ENCODE measurements at places on chromosomes 6 and 20.

DNA sequence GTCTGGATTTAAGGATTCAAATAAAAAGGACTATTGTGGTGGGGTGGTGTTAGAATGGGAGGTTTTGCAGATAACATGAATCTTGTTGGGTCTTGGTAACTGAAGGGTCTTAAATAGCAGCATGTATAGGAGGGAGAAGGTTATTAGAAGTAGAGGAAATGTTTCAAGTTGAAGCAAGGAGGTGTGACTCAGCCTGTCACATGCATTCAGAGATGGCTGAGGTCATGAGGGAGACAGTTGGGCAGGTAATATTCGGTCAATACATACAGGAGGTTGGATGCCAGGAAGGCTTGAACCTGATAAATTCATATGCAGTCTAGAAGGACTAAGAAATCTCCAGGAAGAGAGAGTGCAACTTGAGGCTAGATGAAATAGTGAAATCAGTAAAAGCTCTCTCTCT is 6.1 kb downstream of the KLHL31 start:
- DNase-seq: no peak

GRCh38 chr6:11380969-11381744 is 148.7 kb upstream of the NEDD9 start:
- DNase-seq: no peak

DNA sequence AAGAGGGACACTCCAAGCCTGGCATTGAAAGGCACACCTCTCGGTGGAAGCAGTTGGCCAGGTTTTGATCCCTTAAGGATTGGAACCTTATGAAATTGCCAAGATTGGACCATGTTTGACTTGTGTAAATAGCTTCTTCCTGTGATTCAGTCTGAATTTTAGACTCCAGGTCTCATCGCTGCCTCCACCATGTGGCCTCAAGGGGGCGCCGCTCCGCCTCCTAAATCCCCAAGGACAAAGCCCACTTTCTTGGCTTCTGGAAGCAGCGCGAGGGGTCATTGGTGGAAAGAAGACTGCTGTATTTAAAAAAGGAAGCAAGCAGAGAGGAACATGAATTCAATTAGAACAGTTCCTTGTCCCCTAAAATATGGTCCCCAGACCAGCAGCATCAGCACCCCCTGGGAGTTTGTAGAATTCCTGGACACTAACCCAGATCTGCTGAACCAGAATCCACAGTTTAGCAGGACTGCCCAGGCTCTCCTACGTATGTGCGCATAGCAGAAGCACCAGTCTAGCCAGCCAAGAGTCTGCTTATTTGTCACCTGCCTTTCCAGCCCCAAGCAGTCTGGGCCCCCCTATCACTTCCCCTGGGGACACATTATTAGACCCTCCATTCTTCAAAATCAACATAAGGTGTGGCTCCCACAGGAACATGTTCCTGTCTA is 108.5 kb downstream of the LY86 start:
- DNase-seq: no peak

GRCh38 chr6:56406276-56407269 is 159.2 kb upstream of the COL21A1 start:
- DNase-seq: no peak
